ENCODE measurements at places on chromosomes 3 and 15.

- no peak for DNase-seq
These were observed 80.3 kb upstream of the FLNB start for GRCh38 chr3:57927916-57928315.

DNA sequence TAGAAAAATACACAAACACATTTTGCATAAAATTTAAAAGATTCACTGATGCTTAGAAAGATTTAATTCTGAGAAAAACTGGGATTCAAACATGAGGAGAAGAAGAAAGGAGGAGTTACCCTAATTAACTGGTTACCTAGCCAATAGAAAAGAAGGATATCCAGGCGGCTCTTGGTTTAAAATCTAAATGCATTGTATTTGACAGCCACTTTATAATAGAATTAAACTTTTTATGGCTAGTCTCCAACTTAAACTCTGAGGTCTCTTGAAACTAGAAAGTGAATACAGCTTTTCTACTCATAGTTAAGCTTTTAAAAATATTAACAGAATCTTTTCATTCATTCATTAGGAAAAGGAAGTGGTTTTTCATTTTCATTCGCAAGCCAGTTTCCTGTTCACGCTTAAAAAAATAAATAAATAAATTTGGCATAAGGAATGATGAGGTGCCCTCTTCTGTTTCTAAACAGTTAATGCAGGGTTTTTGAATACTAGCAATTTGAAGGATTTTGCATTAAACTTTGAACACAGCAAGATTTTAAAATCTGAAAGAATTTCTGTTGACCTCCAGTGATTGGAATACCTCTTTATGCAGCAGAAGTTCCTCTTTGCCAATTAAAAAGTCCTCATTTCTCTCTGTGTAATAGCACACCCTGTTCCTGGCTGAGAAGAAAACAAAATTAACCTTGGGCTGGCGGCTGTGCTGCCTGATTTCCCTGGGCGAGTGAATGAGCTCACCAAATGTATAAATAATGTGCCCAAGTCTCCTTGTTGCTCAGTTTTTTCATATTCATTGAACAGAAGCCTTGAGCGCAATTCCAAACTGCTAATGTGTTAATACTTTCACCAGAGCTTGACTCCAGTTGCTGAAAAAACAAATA, 105.1 kb downstream of the ZMAT3 start:
- no peak for DNase-seq

DNA sequence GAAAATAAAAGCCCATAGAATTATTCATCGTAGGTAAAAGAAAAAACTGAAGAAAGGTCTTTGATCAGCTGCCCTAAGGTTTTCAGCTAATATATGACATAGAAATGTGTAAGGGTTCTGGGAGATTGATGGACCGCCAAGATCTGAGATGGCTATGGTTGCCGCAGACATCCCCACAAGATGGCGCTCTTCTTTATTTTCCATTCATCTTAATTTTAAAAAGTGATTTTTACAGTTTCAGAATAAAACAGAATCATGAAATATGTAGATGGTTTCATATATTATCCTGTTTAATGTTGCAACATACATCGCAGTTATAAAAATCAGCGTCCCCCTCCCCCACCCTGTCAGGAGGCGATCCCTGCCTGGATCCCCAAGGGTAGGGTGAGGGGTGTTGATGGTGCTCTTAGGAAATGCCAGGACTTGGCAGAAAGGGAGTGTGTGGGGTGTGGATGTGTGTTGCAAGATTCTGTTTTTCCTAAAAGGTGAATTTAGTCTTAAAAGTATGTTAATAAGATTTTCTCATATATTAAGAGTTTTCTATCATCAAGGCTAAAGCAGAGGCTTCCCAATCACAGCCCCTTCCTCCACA, 68.8 kb downstream of the ANXA2 start:
- no peak for DNase-seq

- DNase-seq: no peak
These were observed 122.7 kb upstream of the MNS1 start for GRCh38 chr15:56587686-56588085.

- DNase-seq: no peak
These were observed 35.8 kb upstream of the FBN1 start for GRCh38 chr15:48681353-48681752.

- DNase-seq: no peak
These were observed 176.7 kb upstream of the TLE3 start for GRCh38 chr15:70274255-70274880.

All from ELF-1 (cell line).